ENCODE measurements at places on chromosomes 12 and 14.

GRCh38 chr14:81982046-81982445 lies 448.4 kb upstream of the SEL1L start:
- peak; percentile 20 for DNase-seq

GRCh38 chr12:55831447-55831815 lies 2.0 kb upstream of the DNAJC14 start:
- peak; percentile 14 for DNase-seq

GRCh38 chr14:100534528-100535286 lies 52.5 kb downstream of the BEGAIN start:
- DNase-seq = no peak

DNA sequence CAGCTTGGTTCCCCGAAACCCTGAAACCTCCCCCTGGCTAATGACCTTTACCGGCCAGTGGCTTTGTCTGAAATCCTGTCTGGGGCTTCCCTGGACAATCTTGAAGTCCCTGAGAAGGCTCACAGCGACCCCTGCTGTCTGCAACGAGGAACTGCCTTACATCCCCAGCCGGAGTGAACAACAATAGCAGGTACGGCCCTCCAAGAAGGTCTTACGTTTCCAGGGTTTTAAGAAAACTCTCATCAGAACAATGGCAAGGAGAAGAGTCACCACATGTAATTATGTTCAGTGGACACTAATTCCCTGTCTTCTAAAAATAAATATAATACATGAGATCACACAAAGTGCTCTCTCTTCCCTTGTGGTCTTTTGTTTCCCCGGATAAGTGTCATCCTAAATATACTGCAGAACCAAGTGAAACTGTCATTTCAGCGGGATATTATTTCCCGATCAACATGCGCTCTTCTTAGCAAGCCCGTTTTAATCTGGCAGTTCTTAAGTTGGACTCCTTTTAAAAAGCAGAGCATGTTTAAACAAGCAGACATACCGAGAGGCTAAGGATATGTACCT lies 53.3 kb downstream of the RBM19 start:
- DNase-seq = peak; percentile 58

DNA sequence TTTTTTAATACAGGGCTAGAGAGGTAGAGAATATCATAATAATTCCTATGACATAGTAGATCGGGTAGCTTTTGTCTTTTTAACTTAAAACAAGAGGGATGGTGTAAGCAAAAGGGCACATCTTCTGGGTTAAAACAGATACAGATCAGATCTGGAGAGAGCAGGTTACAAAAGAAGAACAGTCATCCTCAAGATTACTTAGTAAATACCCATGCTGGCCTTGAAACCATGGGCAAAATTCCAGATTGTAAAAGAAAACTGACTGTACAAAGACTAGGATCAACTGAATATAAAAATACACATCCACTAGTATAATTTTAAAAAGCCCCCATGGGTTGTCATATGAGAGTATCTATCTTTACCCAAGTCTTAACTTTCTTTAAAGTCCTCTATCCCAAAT lies 76.7 kb downstream of the MED13L start:
- peak; percentile 56 for DNase-seq

DNA sequence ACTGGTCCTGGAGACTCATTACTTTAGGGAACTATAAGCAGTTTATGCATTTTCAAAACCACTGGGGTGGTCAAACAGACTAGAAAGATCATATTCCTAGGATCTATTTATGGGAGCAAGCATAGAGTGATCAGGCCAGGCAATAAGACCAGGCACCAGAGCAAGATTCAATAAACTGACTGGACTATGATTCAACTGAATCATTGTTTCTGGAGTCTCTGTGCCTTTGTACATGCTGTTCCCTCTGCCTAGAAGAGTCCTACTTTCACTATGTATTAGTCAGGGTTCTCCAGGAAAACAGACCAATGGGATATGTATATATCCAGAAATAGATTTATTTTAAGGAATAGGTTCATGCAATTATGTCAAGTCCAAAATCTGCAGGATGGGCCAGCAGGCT lies 55.5 kb downstream of the EMP1 start:
- DNase-seq = no peak

- no peak for DNase-seq
These were observed 85.1 kb downstream of the KDM2B start for GRCh38 chr12:121495746-121496145.

Measured in fibroblast of skin of right biceps (primary cell).